ENCODE measurements at places on chromosomes 16 and 17.

GRCh38 chr17:77693776-77694175 lies 264.7 kb upstream of the TNRC6C start:
- no peak for DNase-seq

DNA sequence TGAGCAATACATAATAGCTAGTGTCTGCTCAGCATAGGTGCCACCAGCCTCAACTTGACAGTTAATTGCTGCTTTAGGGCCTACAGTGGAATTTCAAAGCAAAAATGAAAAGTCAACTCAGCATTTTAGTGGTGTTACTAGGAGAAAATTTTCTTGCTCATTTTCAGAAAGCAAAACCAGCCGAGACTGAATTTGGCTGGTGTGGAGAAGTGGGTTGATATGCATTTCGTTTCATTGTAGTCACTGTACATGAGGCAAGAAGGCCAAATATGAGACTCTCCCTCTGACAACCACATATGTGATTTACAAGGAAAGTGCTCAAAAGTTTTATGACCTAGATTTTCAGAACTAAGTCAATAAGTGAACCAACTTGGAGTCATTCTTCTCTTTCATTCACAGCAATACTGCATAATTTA lies 54.0 kb downstream of the DUSP14 start:
- no peak for DNase-seq

DNA sequence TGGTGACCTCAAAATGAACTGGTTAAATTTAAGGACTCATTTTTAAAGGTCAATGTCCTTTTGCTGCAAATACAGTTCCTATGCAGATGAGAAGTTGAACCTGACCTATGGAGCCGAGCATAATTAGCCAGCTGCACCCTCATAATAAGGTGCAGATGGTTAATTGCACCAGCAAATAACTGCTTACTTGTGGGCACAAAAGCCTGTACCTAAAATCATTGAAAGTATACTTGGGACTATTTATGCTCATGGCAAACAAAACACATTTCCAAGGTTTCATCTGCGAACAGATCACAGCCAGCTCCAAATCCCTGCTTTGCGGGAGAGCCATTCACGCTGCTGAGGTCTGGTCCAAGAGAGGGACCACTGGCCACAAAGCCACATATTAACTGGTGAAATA lies 13.0 kb downstream of the HYDIN start:
- no peak for DNase-seq

DNA sequence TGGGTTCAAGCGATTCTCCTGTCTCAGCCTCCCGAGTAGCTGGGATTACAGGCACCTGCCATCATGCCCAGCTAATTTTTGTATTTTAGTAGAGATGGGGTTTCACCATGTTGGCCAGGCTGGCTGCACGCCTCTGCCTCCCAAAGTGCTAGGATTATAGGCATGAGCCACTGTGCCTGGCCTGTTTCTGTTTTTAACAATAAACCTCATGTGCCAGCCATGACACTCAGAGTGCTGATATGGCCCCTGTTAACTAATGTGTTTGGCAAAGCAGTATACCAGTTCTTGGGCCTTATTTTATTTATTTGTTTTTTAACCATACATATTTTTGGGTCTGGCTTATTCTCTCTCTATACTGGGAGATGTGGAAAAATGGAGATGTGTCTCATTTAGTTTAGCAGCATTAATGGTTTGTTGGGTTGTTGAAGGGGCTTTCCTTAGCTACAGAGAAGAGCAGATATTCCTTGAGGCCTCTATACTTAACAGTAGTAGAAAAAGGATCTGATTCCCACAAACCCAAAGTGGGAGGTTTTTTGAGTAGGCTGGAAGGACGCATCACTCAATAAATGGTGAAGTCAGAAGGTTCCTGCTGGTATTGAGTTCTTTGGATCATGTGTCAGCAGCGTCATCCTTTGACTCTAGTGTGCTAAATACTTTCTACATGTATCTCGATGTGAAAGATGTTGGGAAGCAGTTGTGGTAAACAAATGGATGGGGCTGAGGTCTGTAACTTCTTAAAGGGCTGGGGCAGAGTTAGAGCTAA lies 16.2 kb upstream of the CDK5R1 start:
- no peak for DNase-seq

DNA sequence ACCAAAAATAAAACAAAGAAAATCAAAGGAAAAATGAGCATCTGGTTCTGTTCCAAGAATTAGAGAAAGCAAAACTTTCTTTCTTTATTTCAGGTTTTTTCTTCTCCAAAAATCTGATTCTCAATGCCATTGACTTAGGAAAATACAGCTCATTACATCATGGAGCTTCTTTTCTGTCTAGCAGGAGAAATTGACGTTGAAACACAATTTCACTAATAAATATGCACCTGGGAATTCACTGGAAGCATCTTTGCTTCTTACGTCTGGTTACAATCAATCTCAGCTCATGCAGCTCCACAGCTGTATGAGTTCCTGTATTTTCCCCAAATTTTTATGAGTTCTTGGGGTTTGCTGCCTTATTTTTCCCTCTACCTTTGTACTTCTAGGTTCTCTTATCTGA lies 1568.6 kb upstream of the GOT2 start:
- DNase-seq = no peak
